ENCODE measurements at places on chromosomes 3 and 15.

GRCh38 chr3:50444213-50444612 lies 59.2 kb downstream of the CACNA2D2 start:
- no peak for DNase-seq

DNA sequence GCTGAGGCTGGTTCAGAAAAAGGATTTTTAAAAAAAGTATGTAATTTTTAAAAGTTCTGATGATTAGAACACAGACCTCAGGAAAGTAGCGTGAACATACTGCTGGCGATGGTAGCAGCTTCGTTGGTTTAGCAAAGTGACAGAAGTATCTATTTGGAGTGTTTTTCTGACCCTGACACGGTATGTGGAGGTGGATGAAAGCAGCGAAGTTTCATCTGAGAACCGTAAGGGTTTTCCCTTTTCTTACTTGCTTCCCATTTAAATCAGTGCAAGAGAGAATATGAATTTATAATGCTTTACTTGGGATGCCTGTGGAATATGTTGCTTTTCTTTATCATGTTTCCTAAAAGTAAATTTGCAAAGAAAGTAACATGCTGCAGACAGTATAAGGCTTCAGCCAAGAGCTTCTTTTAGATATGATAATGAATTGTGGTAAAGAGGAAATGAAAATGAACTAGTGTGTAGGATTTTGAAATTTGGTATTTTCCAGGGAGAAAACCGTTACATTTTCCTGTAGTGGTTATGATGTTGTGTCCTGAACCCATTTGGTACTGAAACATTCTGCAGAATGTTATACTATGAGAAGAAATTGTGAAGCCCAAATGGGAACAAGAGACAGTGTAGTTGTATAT lies 3.9 kb downstream of the CHST2 start:
- DNase-seq, result no peak

- peak; percentile 7 for DNase-seq
Observed at GRCh38 chr15:64092864-64093626, 593 bp downstream of the CIAO2A start.

- no peak for DNase-seq
Observed at GRCh38 chr15:47614360-47615011, 102.8 kb upstream of the SEMA6D start.

DNA sequence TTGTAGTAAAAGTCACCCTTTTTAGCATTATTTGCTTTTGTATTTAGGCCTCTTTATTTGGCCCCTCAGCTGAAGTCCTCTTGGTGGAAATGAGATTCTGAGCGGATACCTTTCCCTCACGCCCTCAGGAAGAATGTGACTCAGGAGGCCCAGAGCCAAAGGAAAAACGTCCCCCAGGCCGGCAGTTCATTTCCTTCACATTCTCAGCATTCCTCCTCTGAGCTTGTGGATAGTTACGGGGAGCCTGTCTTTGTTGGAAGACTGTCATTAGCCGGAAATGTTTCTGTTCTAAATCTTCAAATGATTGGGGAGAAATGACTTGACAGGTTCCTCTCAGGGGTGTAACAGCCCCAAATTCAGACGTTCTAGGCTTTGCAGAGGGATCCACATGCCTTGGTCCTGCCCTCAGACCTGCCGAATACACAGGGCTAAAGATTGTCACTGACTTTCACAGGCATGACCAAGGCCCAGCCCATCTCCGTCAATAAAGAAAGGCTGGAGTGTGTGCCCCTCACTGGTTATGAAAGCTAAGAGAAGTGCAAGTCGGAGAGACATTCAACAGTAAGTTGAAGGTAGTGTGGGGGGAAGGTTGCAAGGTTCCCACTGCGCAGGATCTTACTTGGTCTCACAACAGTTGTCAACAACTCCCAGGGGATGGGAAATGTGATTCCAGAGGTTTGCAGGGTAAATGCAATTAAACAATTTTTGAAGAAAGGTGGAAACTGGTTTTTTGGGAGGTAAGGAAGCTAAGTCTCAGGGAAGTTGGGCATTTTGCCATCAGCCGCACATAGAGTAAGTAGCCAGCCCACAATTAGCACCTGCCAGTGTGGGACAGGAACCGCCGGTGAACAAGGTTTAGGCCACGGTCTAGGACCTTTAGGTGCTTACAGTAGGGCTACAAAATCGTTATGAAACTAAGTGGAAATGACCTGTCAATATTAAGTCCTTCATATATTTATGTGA lies 39.7 kb upstream of the MYZAP start:
- DNase-seq, result no peak

GRCh38 chr3:12231431-12231830 lies 57.4 kb upstream of the PPARG start:
- DNase-seq, result no peak

Measured in activated CD4-positive, alpha-beta T cell treated with anti-CD3 and anti-CD28 coated beads for 24 hours (primary cell).